ENCODE measurements at places on chromosomes 13 and 19.
A peak's percentile ranks its signal among the peaks of the same experiment; 100 is the strongest.

GRCh38 chr19:7366701-7367420 lies 18.1 kb downstream of the ARHGEF18 start:
- peak; percentile 33 for DNase-seq

GRCh38 chr19:29255006-29255405 lies 42.1 kb upstream of the UQCRFS1 start:
- DNase-seq: no peak

- DNase-seq: no peak
Measured at GRCh38 chr13:97753942-97754670, 199.4 kb upstream of the IPO5 start.

GRCh38 chr13:107649079-107649478 lies 566.3 kb downstream of the LIG4 start:
- DNase-seq: no peak

GRCh38 chr13:64765636-64766035 lies 2464.5 kb downstream of the PCDH9 start:
- DNase-seq: no peak

GRCh38 chr19:50875795-50876422 lies 2.7 kb downstream of the KLK2 start:
- no peak for DNase-seq

- DNase-seq: no peak
Measured at GRCh38 chr13:77545626-77546412, 10.3 kb downstream of the SCEL start.

- DNase-seq: no peak
Measured at GRCh38 chr19:19475849-19476828, 39.2 kb downstream of the TSSK6 start.

DNA sequence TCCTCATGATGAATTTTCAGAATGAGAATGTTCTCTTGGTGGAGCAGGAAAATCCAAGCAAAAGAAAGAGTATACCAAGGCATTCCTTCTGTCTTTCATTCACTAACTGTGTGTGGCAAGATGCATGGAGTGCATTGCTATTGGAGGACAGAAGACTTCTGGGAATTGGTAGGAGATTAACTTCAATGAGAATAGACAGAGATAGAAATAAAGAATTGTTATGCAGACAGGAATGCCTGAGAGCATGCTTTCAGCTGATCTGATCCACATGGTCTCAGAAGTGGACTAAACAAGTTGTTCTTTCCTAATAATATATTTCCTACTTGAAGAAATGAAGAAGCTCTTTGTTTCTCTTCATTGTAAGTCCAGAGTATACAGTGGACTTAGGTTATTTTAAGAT lies 303.6 kb downstream of the MYO16 start:
- DNase-seq: no peak

DNA sequence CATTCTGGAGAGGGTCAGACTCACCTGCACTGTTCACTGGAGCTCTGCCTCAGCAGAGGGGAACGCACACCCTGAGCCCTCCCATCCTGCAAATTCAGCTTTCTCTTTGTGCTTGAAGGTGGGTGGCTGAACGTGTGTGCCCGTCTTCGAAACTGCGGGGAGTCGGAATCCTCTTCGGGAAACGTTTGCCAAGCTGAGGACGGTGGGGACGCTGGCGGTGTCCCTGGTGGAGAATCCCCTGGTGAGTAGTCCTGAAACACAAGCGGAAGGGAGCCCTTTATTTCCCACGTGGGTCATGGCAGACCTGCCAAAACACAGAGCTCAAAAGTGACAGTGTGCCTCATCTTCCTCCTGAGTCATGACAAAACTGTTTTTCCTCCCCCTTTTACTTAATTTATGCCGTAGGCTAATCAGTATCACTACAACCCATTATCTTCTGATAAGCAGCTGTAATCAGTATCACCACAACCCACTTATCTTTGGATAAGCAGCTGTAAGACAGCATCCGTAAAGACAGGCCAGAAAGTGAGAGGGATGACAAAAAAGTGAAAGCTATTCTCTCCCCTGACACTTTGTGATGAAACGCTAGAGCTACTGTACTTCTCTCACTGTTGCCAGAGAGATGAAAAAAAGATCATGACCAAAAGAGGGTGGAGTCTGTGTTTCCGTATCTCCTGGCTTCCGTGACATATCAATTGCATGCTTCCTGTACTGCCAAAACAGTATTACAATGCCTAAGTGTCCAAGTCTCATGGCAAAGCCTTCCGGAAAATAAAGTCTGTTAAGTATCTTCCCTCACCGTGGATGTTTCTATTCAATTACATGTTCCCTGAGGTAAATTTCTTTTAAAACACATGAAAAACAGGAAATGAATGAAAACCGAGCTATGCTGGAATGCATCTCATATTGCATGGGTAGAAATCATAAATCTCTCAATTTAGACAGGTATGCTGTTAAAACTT lies 155.5 kb downstream of the TBC1D4 start:
- peak; percentile 63 for DNase-seq

All from fibroblast of skin of abdomen (primary cell).